ENCODE measurements at places on chromosomes 6 and 20.

GRCh38 chr6:158002951-158003853, 21.5 kb downstream of the SYNJ2 start:
- no peak for DNase-seq

DNA sequence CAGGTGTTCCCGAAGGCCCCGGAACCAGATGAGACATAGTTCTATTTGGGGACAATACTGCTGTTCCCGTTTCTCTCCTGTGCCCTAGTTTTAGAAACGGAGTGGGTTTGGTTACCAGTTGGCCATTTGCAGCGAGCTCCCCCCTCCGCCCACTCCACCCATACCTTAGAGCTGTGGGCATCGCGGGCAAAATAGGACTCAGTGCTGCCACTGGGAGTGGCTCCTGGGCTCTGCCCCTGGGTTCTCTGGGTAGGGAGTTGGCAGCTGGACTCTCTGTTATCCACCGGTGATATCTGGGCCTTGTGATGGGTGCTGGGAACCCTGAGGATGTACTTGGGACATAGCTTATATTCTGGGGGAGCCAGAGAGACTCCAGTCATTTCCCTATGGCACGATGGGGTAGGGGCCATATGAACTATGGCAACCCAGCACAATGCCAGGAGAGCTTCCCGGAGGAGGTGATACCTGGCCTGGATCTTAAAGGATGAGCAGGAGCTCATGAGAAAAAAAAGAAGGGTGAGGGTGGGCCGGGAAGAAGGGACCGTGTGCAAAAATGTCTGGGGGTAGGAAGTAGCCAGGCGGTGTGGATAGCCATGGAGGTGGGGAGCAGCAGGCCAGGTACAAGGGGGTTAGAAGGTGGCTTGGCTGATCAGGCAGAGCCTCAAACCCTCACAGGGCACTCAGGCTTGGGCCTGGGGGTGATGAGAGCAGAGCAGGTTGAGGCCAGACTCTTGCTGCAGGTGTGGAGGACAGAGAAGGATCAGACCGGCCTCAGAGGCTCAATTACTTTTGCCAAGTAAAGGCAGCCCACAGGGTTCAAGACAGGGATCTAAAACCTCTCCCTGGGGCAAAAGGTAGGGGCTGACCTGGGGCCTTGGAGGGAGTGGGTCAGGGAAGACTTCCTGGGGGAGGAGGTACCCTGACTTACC, 9.6 kb downstream of the SRC start:
- no peak for DNase-seq

- no peak for DNase-seq
Observed at GRCh38 chr6:35585658-35586057, 73.0 kb upstream of the TULP1 start.

DNA sequence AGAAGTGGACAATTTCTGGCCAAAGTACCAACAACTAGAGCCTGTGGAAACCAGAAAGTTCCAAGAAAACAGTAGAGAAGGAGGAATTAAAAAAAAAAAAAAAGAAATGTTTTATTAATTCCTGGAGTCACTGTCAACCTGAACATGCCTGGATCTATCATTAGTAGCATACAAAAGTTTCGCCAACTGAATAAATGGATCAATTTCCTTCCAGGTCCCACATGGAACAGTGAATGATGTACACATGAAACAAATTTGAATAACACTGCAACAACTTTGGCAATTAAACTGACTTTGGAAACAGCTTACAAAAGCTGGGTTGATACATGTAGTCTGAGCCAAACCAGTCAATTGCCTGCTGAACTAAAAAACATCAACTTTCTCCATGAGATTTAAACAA, 90.0 kb upstream of the HMGCLL1 start:
- DNase-seq, result no peak

GRCh38 chr6:30169658-30170614, 6.6 kb downstream of the TRIM15 start:
- DNase-seq, result peak; percentile 39

GRCh38 chr6:155253337-155253736, 10.5 kb upstream of the CLDN20 start:
- no peak for DNase-seq

DNA sequence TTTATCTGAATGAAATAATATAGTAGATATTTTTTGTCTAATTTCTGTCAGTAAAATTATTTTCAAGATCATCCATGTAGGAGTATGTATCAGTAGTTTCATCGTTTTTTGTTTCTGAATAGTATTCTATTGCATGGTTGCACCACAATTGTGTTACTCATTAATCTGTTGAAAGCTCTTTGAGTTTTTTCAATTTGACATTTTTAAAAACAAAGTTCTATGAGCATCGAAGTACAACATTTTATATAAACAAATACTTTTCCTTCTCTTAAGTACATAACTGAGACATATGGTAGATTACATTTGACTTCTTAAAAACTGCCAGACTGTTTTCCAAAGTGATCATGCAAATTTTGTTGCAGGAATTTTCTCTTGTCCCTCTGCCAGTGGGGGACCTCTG, 1113.1 kb upstream of the CITED2 start:
- no peak for DNase-seq

DNA sequence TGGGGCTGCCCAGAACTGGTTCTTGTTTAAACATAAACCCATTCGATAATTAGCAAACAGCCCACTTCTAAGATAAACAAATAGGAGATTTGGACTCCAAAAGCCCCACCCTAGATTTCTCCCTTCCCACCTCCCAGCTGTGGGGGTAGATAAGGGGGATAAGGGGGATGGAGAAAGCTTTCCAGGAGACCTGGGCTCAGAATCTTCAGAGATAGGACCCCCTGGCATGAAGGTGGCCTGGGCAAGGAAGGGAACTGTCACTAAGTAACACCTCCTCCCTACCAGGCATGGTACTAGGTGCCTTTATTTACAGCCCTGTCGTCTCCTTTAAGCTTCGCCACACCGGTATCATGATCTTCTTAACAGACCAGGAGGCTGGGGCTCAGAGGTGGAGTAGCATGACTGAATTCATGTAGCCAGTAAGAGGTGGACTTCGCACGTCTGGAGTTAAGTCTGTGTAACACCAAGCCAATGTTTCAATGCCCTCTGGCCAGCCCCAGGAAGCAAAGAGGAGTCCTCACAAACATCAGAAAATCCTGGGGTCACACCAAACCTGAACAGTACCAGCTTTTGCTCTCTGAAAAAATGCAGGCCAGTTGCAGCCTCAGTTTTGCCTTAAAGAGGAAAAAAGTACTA, 4.6 kb downstream of the SDC4 start:
- DNase-seq, result no peak

DNA sequence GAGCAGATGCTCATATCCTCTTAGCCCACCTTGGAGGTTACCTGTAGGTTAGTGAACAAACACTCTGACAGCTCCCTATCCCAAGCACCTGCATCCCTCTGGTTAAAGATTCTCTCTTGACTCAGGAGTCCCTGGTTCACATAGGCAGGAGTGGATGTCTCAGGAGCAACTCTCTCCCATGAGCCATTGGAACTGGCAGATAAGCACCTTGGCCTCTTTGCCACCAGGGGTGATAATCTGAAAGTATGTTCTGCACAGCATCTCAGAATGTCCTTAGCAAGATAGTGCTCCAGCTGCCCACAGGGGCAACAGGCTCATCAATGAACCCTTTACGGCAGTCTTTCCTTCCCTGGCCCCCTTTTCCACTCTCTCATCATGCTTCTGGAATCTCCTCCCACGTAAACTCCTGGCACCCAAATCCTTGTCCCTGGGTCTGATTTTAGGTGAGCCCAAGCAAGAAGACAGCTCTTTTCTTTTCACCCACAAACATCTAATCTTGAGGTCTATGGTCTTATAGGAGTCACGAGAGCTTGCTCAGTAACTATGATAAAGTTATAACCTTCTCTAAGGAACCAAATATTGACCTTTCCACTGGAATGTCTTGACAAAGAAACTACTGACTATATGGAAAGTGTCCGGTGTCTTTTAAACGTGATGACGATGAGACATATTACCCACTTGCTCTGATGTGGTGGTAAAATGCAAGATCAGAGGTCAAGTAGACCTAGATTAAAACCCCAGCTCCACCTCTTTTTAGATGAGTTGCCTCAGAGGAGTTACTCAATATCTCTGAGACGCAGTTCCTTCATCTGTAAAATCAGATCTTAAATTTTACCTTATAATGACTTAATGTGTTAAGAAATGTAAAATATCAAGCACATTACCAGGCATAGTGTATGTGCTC, 39.8 kb upstream of the ISM1 start:
- no peak for DNase-seq

- DNase-seq, result no peak
Observed at GRCh38 chr6:75608956-75609533, 7.4 kb downstream of the SENP6 start.

- DNase-seq, result no peak
Observed at GRCh38 chr6:98056955-98057354, 773.9 kb upstream of the MMS22L start.

DNA sequence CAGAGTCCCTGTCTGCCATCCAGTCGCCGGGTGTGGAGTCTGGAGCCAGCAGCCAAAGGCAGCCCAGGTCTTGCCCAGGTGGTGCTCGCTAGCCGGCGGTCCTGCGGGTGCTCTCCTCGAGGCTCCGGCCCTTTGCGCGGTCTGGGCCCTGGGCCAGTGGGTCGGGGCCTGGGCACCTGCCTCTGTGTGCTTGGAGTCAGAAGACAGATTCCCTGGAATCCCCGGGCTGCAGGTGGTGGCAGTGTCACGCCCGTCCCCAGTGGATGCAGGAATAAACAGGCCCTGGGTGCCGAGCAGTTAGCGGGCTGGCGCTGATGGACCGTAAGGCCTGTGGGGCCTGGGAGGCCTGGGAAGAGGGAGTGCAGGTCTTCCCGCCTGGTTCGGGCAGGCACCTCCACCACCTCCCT, 5.3 kb downstream of the SS18L1 start:
- DNase-seq, result no peak

DNA sequence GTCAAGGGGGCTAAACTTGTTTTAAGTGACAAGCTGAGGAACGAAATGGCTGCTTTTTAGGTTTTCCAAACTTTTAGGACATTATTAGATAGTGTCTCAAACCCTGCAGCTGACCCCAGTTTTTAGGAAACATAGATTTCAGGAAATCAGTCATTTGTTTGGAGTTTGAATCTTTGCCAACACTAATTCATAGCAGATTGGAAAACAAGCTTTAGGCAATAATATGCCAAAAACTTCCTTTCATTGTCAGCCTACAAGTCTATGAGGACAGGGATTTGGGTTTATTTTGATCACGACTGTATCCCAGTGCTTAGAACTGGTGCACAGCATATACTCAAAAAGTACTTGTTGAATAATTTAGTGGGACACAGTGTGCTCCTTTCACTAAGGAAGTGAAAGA, 123.2 kb downstream of the TINAG start:
- DNase-seq, result no peak

- DNase-seq, result no peak
Observed at GRCh38 chr6:132499757-132500156, 13.2 kb downstream of the STX7 start.

DNA sequence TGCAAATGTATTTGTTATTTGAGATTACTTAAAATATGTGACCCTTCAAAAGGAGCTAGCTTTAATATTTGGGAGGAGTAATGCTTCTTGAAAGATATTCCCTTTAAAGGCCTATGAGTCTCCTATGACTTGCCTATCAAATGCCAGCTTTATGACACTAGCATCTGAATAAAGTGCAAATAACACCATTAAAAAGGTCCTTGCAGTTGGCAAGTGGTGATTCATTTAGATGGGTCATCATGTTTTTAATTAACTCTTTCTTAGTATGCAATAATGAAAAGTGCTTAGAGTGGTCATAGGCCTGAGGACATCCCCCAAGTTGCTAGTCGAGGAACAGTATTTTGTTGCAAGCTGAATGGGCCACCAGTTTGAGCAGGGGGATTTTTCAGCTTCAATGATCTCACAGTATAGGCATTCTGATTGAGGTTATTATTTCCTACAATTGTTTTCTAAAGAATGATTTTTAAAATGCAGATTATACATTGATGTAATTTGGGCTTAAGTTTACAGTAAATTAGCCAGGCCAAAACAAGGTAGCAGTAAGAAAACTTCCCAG, 3.7 kb upstream of the CD2AP start:
- DNase-seq, result no peak

- no peak for DNase-seq
Observed at GRCh38 chr6:41731561-41732086, 3.8 kb downstream of the TFEB start.

DNA sequence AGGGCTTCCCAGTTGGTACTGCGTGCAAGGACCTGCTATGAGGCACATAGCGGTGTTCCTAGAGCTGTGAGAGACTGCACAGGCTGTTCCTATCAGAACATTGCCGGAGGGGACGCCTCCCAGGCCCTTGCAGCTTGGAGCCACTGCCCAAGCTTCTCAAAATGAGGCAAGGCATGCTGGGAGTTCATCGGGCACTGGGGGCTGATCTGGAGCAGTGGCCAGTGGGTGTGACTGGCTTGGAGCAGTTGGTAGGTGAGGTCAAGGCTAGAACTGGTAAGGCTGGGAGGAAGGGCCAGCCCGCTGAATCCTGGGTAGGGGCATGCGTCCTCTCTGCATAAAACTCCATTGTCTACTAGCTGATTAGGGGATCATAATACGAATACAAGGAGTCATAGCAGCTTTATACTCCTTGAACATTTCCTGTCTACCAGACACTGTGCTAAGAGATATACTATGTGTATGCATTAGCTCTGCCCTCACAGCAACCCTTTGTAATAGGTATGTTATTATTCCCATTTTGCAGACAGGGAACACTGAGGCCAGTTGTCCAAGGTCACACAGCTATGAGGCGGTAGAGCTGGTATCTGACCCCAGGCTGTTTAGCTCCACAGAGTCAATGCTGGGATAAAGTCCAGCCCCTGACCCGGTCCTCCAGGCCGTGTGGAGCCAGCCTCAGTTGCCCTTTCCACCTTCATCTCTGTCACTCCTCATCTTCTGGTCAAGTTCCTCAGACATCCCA, 53.7 kb downstream of the DLGAP4 start:
- no peak for DNase-seq

- no peak for DNase-seq
Observed at GRCh38 chr6:23388086-23388783, 737.8 kb upstream of the NRSN1 start.

DNA sequence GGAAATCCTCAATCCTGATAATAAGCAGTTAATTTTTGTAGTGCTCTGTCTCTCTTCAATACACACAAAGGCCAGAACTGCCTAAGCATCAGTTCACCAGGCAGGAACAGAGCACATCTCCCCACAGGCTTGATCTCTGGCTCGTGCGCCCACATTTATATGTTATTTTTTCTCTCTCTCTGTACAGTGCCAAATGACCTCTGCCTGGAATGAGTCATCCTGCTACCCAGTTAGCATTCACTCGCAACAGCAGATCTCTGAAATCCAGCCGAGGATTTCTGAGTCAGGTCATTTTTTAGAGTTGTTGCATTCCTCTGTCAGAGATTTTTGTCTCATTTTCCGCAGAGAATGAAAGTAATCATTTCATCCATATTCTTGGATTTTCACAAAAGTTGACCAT, 107.1 kb downstream of the COL12A1 start:
- DNase-seq, result no peak

- DNase-seq, result no peak
Observed at GRCh38 chr20:41316602-41317545, 657 bp downstream of the ZHX3 start.

GRCh38 chr6:35485402-35485877, 11.4 kb downstream of the TEAD3 start:
- no peak for DNase-seq

GRCh38 chr6:97668716-97669115, 385.7 kb upstream of the MMS22L start:
- no peak for DNase-seq

Data from NCI-H1694 (cell line).